ENCODE measurements at places on chromosomes 6 and 20.

- no peak for DNase-seq
These were observed 9.8 kb downstream of the FOXQ1 start for GRCh38 chr6:1321738-1322137.

- no peak for DNase-seq
These were observed 9.5 kb downstream of the ZDHHC14 start for GRCh38 chr6:157390273-157391060.

- DNase-seq = no peak
These were observed 33.8 kb upstream of the SCRT2 start for GRCh38 chr20:709423-709822.

DNA sequence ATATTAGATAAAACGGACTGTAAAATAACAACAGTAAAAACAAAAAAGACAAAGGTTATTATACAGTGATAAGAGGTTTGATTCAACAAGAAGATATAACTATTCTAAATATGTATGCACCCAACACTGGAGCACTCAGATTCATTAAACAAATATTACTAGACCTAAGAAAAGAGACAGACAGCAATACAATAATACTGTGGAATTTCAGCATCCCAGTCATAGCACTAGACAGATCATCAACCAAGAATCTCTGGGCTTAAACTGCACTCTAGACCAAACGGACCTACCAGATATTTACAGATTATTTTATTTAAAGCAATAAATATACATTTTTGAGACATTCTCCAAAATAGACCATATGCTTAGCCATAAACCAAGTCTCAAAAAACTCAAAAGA is 263.8 kb downstream of the C6orf118 start:
- no peak for DNase-seq

- DNase-seq = no peak
These were observed 78.9 kb upstream of the ISM1 start for GRCh38 chr20:13142143-13142542.

GRCh38 chr6:81751388-81752083 is 945 bp downstream of the TENT5A start:
- DNase-seq = no peak

DNA sequence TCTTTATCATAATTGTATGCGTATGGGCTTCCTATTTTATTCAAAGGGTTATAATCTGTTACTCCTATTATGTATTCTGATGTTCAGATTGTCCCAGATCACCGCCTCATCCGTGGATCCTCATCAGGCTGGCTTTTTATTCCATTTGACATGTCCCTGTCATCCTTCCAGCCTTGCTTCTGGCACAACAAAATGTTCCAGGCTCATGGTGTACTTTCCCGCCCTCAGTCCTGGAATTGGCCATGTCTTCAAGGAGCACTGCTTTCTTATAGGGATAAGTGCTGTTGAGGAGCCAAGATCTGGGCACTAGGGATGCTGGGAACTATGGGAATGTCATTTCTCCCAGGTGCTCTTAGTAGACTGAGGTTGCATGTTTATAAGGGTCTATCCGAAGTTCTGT is 207.8 kb downstream of the JARID2 start:
- no peak for DNase-seq

DNA sequence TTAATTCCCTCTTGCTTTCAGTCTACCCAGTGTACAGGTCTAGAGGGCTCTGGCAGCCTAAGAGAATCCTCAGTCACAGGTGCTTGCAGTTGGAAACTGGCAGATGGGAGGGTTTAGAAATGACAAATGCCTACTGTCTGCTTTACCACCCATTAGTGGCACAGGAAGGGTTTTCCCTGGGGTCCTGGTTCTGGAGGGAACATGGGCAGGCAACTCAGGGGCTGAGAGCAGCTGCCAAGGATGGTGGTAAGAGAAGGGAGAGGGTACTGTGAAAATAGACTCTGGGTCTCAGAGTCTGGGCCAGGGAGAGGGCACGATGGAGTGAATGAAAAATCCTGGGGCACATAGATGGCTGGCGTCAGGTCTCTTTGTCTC is 103.5 kb downstream of the TCP11 start:
- no peak for DNase-seq

- no peak for DNase-seq
These were observed 6.5 kb downstream of the SIRPA start for GRCh38 chr20:1901704-1902103.

- DNase-seq = no peak
These were observed 3.6 kb downstream of the HELZ2 start for GRCh38 chr20:63570281-63571086.

DNA sequence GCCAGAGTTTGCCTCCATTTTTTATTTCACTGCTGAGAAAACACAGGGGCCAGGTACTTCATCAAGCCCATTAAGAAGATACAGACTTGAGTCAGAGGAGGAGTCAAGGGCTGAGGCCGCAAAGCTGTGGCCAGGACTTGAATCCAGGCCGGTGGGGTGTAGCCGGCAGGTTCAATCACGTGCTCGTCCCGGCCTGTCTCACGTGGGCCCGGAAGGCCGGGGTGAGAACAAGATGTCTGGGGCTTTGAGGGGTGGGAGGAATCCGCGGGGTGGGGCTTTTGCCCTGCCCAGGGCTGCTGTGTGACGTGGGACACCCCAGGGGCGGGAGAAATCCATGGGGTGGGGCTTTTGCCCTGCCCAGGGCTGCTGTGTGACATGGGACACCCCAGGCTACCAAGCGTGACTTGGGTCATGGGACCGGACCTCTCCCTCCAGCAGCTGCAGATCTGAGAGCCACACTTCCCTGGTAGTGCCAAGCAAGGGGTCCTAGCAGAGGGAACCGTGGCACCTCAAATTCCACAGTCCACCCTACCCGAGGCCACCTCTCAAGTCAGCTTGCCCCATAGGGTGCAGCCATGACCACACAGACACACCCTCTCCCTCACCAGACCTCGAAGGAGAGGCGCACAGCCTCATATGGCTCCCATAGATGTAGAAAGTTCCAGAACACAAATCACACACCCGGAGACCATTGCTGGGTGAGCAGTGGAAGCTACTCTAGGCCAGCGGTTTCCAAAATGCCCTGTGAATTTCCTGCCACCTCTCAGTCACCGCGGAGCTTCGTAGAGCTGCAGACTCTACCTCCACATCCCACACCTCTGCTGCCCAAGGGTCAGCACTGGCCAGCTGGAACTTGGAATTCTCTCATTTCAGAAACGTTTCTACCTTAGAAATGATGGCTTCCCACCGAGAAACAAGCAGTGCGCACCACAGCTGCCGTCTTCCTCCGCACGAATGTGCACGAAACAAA is 156.1 kb downstream of the DLL1 start:
- DNase-seq = no peak

- DNase-seq = no peak
These were observed 296 bp downstream of the DZANK1 start for GRCh38 chr20:18466574-18466893.

DNA sequence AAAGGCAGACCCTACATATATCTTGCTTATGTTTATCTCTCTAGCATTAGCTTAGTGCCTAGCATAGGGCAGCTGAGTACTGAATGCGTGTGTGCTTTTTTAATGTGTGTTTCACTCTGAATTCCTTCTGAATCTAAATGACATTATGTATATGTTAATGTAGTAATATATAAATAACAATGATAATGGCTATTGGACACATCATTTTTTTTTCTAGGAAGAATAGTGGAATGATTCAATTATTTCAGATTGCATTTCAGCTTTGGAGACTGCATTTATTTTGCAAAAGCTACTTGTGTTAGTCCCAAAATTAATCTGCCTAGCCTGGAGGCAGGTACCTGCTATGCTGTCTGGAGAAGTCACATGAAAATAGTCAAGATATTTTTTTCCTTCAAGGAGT is 371.8 kb downstream of the GRIK2 start:
- no peak for DNase-seq

Measured in cortex of kidney (tissue), 1 donor.